Central memory CD4-positive, alpha-beta T cell (primary cell): ENCODE measurements at places on chromosomes 2 and 18.

GRCh38 chr2:145757503-145758246, 1237.8 kb upstream of the ZEB2 start:
- DNase-seq, result no peak

DNA sequence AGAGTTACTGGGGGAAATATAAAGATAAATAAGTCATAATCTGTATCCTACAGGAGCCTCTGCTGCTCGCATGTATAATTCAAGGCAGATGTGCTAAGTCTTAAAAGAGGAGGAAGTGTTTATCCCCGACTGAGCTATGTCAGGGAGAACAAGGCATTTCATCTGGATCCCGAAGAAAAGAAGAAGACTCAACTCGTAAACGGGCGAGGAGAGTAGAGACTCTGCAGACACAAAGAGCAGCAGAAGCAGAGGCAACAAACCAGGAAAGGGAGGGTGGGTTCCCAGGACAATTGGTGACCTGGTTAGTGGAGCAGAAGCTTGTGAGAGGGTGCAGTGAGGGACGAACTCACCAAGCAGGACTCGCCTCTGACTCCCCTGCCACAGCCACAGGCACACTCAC, 368.6 kb downstream of the EIPR1 start:
- DNase-seq, result no peak

- DNase-seq, result no peak
These were observed 15.6 kb downstream of the ATOH8 start for GRCh38 chr2:85769236-85769982.

- no peak for DNase-seq
These were observed 12.4 kb upstream of the SAP130 start for GRCh38 chr2:128040166-128040771.
